ENCODE measurements at places on chromosomes 3 and 15.

GRCh38 chr3:36796881-36797280, 32.5 kb upstream of the DCLK3 start:
- no peak for DNase-seq

- DNase-seq = no peak
Measured at GRCh38 chr3:74842141-74842540, 227.7 kb upstream of the CNTN3 start.

DNA sequence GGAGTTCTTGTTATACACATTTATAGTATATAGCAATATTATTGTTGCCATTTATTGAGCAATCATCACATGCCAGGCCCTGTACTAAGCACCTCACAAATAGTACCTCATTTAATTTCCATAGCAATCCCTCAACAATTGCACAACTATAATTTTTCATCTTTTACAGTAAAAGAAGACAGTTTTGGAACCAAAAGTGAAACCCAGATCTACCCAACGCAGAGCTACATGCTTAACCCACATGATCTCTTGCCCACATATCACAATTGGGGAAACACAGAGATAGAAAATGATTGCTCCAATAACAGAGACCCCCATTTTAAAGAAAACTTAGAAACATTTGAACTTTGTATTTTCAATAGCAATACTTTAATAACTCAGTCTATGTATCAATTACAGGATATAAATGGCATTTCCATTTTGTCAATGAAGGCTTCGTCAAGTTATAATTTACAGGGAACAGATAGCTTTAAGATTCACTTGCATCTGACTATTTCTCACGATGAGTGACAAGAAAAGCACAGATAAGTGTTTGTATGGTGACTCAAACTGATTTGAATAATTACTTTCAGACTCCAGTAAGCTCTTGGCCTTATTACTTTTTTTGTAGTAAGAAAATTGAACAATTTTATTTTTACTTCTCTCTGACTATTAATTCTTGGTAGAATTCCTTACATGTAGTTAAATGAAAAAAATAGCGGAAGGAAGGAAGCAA, 38.7 kb upstream of the CCDC50 start:
- no peak for DNase-seq

- DNase-seq = no peak
Measured at GRCh38 chr15:31447931-31448634, 121.4 kb downstream of the KLF13 start.

DNA sequence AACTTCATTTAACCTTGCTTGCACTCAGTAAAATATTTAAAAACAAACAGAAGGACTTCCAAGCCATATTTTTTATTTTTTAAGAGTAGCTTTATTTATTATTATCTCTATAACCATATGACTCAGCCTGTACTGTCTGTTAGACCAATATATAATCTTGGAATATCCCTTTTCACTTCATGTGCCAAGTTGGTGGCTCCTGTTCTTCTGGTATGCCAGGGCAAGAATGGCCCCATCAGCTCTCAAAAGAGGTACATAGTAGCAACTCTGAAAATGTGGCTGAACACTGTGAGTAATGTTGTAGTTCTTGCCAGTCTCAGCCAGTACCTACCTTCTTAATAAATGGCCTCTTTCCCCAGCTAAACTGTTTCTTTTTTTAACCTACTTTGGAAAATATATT, 257.0 kb upstream of the UBE2E1 start:
- DNase-seq = no peak

DNA sequence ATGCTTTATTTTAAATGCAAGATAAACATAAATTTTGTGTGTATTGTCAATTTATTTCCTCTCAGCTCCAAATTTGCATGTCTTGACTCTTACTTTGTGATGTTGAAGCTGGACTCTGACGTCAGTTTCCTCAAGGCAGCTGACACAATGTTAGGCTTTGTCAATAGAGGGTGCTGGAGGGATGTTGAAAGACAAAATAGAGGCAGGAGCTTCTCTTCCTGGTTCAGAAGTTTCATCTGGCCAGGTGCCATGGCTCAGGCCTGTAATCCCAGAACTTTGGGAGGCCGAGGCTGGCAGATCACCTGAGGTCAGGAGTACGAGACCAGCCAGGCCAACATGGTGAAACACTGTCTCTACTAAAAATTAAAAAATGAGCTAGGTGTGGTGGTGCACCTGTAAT, 408.6 kb downstream of the GBE1 start:
- DNase-seq = no peak

DNA sequence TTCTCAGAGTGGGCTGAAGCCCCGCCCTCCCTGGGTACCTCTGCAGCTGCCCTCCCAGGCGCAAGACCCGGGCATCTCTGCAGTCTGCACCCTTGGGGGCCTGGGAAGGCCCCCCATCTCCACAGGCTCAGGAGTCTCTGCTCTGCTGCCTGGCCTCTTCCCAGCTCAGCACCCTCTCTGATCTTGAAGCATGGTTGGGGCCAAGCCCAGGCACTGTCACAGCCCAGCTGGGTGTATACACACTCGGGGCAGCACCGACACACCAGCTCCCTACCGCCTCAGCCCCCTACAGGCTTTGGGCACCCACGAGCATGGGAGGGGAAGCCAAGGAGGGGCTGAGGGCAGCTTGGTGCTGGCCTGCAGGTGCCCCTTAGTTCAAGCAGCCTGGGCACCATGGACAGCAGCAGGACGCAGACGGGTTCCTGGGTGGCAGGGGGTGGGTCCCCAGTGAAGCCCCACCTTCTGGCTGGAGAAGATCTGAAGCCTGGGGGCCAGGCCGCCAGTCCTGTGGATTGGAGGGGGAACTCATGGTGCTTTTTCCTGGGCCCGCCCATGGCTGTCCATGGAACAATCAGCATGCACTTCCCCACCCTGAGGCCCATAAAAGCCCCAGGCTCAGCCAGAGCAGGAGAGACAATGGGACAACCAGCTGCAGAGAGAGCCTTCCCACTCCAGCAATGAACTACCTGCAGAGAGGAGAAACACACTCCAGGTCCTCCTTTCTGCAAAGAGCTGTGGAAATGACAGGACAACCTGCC, 170.6 kb downstream of the TJP1 start:
- no peak for DNase-seq

DNA sequence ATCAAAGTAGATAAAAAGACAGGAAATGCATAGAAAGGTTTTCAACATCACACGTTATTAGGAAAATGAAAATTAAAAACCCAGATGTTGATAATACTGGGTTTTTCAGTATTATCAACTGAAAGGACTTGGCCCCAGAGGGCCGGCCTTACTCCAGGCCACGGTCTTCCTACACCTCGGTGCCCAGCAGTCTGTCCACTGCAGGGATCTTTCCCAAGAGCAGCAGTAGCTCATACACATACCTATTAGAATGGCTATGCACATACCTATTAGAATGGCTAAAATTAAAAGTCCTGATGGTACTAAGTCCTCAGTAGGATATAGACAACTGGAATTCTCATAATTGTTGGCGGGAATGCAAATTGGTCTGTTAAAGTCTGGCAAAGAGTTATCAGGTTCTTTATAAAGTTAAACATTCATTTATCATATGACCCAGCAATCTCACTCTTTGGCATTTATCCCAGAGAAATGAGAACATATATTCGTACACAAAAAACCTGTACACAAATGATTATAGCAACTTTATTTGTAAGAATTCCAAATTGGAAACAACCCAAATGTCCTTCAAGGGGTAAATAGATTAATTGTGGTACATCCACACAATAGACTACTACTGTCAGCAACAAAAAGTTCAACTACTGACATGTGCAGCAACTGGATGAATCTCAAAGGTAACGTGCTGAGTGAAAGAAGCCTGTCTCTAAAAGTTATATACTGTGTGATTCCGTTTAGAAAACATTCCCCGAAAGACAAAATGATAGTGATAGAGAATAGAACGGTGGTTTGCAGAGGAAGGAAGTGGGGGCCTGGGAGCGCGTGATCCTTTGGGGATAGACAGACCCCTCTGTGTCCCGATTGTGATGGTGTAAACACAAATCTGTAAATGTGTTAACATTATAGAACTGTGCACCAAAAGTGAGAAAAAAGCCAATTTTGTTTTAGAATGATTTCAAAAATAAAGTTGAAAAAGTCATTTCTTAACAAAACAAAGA, 62.3 kb downstream of the MCTP2 start:
- DNase-seq = no peak

GRCh38 chr3:83946049-83946448, 1012.7 kb upstream of the CADM2 start:
- DNase-seq = no peak

- DNase-seq = no peak
Measured at GRCh38 chr3:143594206-143594605, 254.1 kb downstream of the SLC9A9 start.

DNA sequence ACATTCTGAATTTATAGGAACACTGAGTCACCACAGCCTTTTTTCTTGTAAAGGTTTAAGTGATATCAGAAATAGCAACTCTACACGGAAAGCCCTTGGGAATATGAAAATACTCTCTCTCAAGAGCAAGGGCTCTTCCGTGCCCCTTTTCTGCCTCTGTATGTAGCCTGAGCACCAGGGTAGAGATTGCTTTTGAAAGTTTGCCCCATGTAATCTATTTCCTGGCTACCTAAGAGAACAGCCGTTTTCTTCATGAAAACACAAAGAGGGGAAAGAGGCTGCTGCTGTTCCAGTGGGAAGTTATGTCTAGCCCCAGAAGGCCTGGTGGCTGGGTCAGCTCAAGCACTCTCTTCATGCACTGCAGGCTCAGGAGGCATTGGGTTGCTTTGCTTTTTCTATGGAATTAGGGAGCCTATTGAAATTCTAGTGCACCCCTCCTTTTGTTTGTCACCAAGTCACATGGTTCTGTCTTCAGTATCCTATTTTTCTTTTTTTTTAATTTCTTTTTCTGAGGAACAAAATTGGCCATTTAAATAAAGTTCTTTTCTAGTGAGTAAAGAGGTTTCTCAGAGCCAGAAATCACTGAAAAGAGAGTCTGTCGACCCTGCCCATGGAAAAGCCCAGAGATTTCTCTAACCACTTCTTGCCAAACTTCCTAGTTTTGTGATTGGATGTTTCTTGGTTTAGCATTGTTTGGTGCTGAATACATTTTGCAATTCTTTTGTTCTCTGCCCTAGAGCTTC, 39.5 kb downstream of the TIGIT start:
- no peak for DNase-seq

GRCh38 chr3:129428376-129429079, at the start of gene EFCAB12:
Gene EFCAB12 (minus strand): TSS chr3:129428636. CDS start chr3:129428488, 148 bp downstream.
- peak; percentile 90 for DNase-seq

GRCh38 chr3:32973982-32974381, 22.5 kb downstream of the CCR4 start:
- DNase-seq = no peak

GRCh38 chr3:51398595-51399310, 7.7 kb downstream of the RBM15B start:
- DNase-seq = no peak

DNA sequence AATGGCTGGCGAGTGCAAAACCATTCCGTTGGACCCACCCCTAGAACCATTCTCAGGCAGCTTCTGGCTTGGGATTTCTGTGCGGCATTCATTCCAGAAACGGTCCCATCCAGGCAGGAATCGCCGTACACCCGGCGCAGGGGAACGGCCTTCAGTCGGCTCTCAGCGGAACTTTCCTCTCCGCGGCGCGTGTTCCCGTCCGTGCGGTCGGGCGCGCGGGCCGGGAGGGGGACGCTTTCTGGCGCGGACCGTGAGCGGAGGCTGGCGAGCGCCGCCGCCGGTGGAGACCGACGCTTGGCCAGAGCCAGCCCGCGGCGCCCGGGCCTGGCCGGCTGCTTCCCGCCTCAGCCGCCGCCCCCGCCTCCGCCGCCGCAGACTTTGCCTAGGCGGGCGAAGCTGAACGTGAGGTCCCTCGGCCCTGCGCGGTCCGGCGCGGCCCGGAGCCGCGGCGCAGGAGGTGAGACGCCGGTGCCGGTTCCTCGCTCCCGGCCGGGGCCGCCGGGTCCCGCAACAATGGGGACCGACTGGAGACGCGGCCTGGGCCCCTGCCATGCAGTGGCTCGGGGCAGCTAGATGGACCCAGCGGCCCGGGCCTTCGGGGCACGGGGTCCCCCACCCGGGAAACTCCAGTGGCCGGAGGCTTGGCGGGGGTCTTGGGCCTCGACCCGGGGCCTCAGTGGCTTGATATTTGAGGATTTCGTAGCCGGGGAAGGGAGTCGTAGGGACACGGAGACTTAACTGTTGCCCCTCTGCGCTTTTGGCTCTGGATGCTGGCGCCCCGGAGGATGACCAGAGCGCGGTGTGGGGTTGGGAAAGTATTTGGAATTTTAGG, at the start of gene RAD54L2:
Gene RAD54L2, plus strand, starts transcription at position 261 of the 832 bp plus-strand sequence. CDS start 51,702 bp downstream, outside the sequence.
- peak; percentile 79 for DNase-seq

DNA sequence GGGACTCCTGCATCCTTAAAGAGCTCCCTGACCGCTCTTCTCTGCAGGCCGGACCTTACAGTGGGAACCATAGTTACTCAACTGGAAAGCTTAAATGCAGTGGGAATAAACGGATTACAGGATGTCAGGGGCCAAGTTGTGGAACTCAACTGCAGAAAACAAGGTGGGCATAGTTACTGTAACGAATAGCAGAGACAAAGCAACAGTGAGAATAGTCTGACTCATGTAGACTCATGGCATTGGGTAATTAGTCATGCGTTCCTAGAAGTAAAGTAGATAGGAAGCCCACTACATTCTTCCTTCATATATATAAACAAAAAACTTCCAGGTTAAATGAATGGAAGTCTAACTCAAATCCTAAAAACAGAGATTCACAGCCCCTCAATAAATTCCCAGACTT, 95.5 kb upstream of the CHRNA7 start:
- no peak for DNase-seq

GRCh38 chr3:177483182-177483967, 286.1 kb upstream of the TBL1XR1 start:
- DNase-seq = no peak

Data from activated CD8-positive, alpha-beta memory T cell treated with anti-CD3 and anti-CD28 coated beads, Interleukin-2, amount 50 U/mL, for 4 hours (primary cell).